ENCODE measurements at places on chromosomes 13 and 19. TPM values are rescaled to one million over a fixed set of nuclear protein-coding genes. Genes with fewer than 3 reads are reported as not detected.

The LILRA5 gene
- total RNA-seq, result not detected

The ZNF285 gene
- total RNA-seq, result 9.2 TPM

The CFD gene
- total RNA-seq, result not detected

- no peak for DNase-seq
Measured at GRCh38 chr13:45207319-45207718, 6.5 kb upstream of the KCTD4 start.

- DNase-seq, result no peak
Measured at GRCh38 chr13:94454906-94455305, 24.6 kb downstream of the DCT start.
